ENCODE measurements at places on chromosomes 13 and 19. TPM values are rescaled to one million over a fixed set of nuclear protein-coding genes. Genes with fewer than 3 reads are reported as not detected.

GRCh38 chr13:31880851-31881494 is 141.6 kb downstream of the RXFP2 start:
- DNase-seq: no peak

GRCh38 chr13:70668293-70668692 is 560.0 kb upstream of the KLHL1 start:
- DNase-seq: no peak

DNA sequence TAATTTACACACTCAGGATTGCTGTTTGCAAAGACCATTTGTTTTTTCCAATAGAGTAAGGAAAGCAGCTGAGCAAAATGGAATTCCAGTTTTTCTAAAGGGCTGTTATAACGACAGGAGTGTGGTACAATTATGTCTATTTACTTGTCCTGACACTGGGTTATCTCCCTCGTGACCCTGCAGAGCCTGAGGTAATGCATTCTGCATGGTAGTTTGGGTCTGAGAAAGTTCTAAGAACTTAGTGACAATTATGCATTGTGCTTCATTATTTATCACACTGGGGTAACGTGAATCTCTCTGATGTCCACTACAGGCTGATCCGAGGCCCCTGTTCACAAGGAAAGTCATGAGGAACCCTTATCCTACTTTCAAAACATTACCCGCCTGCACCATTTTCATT is 50.7 kb upstream of the EDNRB start:
- DNase-seq: no peak

The RYR1 gene
- polyA plus RNA-seq: 1.1 TPM

GRCh38 chr19:31349160-31349881 is at the start of gene TSHZ3:
Gene TSHZ3, minus strand, starts transcription at chr19:31349436. Its CDS starts 217 bp downstream, at chr19:31349219.
- peak; percentile 86 for DNase-seq

DNA sequence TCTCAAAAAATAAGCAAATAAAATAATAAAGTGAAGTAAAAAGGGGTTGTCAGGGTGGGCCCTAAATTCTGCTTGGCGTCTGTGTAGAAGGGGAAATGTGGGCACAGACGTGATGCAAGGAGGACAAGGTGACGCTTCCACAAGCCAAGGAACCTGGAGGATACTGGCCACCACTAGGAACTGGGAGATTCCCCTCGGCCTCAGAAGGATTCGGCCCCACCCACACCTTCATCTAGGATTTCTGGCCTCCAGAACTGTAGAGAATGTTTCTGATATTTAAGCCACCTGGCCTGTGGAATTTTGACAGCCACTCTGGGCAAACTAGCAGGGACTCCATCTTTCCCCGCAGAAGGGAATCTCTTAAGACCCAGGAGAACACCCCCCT is 1.1 kb downstream of the PLEKHJ1 start:
- DNase-seq: no peak

GRCh38 chr19:17488593-17489391 is 18.5 kb downstream of the SLC27A1 start:
- peak; percentile 85 for DNase-seq

GRCh38 chr13:27933118-27933517 is 13.3 kb downstream of the PDX1 start:
- DNase-seq: no peak

DNA sequence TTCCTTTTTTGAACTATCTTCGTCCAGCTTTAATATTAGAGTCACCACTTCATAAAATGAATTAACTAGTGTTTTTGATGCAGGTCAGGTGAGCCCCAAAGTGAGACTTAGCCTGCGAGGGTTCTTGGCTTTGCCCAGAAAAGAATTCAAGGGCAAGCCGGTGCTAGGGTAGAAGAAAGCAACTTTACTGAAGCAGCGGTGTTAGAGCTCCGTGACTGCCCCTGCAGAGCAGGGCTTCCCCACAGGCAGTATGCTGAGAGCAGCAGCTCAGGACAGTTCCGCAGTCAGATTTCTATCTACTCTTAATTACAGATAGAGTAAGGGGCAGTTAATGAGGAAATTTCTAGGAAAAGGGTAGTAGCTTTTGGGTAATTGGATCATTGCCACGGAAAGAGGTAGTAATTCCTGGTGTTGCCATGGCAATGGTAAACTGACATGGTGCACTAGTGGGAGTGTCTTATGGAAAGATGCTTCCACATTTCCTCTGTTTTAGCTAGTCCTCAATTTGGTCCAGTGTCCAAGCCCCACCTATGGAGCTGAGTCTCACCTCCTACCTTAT is 432.2 kb upstream of the ZNF507 start:
- no peak for DNase-seq

- DNase-seq: no peak
Measured at GRCh38 chr13:39326469-39327171, 276.4 kb downstream of the LHFPL6 start.

DNA sequence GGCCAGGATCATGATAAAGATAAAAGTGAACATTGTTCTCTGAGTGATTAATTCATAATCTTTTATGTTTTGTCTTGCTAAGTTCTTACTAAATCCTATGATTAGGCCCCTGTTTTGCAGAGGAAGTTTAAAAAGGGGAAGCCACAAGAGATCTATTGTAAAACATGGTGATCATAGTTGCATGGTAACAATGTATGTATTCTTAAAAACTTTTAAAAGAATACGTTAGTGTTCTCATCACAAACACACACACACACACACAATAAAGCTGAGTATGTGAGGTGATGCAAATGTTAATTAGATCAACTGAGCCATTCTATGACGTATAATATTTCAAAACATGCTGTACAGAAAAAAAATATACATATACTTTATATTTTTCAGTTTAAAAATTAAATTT is 51.2 kb downstream of the MBD3L2B start:
- no peak for DNase-seq

DNA sequence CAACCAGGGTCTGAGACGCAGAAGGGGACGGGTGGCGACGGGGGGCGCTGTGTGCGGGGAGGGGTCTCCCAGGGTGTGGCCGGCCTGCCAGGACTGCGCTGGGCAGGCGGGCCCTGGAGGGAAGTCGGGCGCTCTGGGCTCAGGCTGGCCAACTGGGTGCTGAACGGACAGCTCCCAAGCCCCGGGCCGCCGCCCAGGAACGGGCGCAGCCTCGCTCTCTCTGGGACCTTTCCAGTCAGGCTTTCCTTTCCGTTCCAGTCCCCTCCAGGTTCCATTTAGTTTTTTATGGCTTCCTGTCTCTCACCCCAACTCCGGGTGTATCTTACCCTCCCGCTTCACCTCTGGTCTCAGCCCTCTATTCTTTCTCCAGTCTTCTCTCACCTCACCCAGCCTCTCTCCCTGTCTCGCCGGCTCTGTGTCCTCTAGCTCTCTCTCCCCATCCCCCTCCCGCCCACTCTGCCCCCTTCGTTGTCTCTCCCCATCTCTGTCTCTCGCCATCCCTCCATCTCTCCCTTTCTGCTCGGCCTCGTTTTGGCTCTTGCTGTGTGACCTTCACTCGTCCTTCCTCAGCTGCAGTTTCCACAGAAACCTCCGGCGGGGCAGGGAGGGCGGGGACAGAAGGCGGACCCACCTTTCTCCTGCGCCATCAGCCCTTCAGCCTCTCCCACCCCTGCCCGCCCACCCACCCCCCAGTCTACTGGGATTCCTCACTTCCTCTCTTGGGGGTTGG is 3.3 kb upstream of the ATP1A3 start:
- DNase-seq: peak; percentile 70
